ENCODE measurements at places on chromosomes 5 and 9.

DNA sequence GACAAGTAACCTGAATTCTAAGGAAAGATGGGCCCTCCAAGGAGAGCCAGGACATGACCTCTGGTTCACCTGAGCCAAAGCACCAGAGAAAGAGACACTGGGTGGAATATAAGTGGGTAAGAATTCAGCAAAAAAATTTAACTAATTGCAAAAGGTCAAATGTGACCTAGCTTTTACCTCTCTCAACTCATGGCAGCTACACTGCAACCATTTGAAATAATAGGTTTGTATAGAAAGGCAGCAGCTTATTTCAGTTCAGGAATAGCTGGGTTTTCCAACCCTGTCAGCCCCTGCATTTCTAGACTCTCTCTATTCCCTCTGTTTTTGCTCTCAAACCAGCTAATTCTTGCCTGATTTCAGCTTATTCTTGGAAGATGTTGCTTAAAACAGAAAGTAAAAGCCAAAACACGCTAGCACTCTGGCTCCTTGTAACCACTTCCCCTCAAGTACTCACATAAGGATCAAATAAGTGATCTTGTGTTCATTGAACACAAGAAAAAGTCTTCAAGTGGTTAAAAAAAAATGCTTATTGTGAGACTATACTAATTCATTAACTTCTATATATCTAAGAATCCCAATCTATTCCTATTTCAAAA is 101.1 kb upstream of the NR4A3 start:
- DNase-seq = no peak

GRCh38 chr5:78522476-78523260 is 125.9 kb downstream of the LHFPL2 start:
- DNase-seq = no peak

GRCh38 chr9:136048560-136049411 is 46.3 kb downstream of the NACC2 start:
- DNase-seq = no peak

- DNase-seq = no peak
Observed at GRCh38 chr5:67100301-67100700, 96.3 kb downstream of the CD180 start.

- peak; percentile 29 for DNase-seq
Observed at GRCh38 chr9:133023117-133023890, 7.5 kb upstream of the GTF3C5 start.

- DNase-seq = no peak
Observed at GRCh38 chr5:90022711-90023053, 386.9 kb downstream of the CETN3 start.

- no peak for DNase-seq
Observed at GRCh38 chr5:33336891-33337636, 103.7 kb upstream of the TARS1 start.

GRCh38 chr5:90997082-90997481 is 386.0 kb downstream of the ARRDC3 start:
- no peak for DNase-seq

GRCh38 chr5:26538226-26538625 is 500.2 kb downstream of the CDH9 start:
- DNase-seq = no peak

DNA sequence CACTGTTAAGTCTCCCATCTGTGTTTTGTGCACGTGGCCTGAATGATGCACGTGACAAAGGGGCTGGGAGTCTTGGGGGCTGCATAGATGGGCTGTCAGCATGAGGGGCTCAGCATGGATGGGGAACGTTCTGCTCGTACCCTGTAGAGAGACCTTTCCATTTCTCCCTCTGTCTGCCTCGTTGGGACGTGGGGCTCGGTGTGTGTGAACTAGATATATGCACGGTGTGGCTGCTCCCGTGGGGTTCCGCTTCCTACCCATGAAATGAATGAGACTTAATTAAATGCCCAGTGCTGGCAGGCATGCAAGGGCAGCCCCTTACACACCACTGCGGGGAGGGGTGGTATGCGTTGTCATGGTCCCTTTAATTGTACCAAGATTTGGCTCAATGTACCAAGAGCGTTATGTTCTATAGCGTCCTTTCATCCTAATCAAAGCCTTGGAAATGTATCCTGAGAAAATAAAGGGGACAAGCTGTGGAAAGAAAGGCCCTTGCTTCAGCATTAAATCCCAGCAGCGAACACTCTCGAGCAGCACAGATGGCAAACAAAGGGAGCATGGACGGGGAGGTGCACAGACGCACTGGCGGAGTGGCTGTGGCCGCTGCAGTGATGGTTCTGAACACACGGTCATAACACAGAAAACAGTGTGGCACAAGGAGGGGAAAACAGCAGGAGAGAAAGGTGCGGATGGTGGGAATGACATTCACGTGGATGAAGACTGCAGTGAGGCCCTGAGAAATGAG is 66.8 kb downstream of the RASGEF1C start:
- DNase-seq = no peak

GRCh38 chr5:2748179-2748860 is 3.2 kb downstream of the IRX2 start:
- no peak for DNase-seq

DNA sequence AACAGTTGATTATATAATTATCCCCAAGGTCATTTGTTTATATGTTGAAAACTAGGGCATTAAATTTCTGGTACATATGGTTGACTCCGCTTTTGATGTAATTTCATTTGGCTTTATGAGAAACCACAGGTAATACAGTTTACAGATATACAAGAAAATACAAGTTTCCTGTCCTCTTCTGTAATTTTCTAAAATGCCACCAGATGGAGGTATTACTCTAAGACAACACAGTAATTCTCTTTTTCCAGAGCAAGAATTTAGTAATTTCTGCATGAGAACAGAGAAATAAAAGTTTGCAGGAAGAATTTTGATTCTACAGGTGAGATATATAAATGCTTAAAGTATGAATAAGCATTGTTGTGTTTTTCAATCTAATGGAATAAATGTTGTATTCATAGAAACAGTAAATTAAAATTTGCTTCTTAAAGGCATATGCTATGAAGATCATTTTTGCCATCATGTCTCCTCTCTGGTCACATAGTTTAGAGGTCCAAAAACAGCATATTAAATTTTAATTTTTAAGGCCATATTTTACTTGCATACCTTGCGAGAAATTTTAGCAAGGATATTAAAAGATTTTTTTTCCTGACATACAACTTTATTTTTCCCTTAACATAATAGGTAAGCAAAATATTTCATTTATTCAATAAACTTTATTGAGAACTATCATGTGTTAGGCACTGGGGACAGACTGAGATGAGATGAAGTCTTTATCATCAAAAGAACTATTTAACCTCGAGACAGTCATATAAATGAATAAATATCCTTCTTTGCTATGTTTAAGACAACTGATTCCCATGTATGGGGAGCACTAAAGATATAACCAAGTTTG is 22.7 kb downstream of the CHD1 start:
- peak; percentile 6 for DNase-seq

DNA sequence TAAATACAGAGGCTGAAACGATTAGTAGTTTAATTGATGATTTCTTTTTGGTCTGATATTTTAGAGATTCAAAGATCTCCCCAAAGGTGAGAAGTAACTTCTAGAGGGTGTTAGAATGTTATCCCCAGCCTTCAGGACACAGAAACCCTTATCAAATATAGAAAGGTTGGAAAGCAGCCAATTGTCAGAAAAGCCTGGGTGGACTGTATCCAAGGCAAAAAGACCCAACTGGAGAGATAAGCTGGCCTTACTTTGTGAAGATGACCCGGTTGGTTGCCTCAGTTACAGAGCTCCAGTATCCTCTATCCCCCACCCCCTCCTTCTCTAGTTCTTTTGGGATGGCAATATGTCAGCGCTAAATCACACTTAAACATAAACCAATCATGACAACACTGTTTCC is 75.7 kb downstream of the GCNT4 start:
- no peak for DNase-seq

DNA sequence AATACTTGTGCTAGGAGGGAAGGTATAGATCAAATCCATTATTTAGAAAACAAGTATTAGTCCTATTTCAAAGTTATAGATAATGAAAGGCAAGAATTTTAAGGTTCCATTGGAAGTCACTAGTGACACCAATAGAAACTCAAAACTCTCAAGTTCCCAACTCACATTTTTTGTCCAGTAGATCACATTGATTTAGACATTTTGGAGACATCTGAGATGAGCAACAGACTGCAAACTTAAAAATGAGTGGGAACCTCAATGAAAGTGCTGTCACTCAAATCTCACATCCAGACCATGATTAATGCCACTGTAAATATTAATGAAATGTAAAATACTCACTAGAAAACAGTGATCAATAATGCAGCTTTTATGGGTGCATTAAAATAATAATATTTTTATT is 405.0 kb downstream of the ENC1 start:
- no peak for DNase-seq

- DNase-seq = no peak
Observed at GRCh38 chr5:43514025-43514424, 923 bp downstream of the C5orf34 start.

DNA sequence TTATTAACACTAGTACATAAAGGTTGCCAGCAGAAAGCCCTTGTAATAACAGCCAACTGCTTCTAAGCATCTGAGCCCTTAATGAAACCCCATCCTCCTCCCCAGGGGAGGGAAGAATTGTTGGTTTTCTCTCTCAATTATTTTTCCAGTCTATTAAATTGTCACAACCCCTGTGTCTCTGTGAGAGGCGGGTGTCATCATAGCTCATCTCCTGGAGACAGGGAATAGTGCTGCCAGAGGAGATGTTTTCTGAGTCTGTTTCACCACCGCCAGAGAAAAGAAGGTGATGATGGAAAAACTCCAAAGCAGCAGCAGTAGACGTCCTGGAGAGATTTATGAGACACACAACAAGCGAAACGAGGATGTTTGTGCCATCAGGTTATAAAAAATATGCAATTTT is 271.1 kb upstream of the NMUR2 start:
- peak; percentile 23 for DNase-seq

GRCh38 chr9:87862536-87863268 is 20.0 kb upstream of the SPATA31E1 start:
- DNase-seq = no peak

DNA sequence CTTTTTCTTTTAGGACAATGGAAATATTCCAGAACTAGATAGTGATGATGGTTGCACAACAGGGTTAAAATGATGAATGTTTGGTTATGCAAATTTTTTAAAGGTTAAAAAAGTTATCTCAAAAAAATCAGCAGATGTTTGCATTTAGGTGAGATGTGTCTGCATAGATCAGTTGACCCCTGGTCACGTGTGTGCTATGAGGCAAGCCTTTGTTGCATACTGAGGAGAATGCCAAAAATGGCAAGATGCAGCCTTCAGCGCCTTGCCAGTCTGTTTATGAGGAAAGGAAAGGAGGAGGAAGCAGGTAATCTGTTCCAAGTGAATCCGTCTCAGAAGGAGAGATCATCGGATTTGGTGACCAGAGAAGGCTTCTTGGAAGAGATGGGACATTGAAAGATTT is 11.9 kb downstream of the MEGF10 start:
- DNase-seq = no peak

- no peak for DNase-seq
Observed at GRCh38 chr5:93594591-93595419, 11.8 kb downstream of the NR2F1 start.

DNA sequence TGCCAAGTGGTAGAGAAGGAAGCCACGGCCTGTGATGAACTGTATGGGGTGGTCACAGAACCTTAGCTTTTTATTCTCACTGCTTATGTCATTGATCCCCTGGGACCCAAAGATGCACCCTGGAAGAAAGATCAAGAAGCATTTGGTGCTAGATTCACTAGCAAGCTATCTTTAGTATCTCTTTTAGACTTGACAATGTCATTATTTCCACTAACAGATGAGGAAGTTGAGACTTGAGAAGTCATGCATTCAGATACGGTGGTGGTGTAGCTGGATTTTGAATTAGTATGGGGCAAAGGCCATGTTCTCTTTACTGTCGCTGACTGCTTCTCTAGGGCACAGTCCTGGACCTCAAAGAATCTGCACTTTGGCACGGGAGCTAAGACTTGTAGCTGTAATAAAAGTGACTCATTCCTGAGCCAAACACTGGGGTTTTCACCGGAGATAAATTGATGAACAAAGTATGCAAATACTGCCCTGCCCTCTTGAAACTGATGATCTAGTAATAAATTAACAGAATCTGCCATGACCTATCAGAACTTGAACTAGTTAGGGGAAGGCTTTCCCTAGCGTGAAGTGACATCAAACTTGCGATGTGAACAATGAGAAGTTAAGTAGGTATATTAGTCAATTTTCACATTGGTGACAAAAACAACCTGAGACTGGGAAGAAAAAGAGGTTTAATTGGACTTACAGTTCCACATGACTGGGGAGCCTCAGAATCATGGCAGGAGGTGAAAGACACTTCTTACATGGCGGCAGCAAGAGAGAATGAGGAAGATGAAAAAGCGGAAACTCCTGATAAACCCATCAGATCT is 5.4 kb downstream of the GDA start:
- no peak for DNase-seq

DNA sequence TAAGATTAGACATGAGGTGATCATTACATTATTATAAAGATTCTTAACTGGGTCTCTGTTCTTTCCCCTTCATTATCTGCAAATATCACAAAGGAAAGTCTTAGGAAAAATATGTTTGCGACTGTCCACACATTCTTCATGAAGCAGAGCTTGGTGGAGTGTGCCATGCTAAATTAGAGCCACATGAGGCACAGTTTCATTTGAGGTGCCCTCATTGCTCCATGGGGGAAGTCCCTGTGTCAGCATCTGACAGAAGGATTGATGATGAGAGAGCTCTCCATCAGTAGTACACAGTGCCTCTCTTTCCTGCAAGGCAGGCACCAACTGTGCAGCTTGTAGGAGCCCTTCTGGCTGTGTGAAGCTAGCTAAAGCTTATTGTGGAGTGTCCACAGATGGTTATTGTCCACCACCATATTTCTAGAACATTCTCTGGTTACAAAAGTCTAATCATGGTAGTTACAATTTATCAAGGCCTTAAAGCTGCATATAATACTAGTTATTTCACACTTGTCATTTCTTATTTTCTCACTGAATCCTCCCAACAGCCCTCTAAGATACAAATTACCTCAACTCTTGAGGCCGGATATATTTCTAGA is 63.9 kb downstream of the C9orf152 start:
- DNase-seq = no peak

DNA sequence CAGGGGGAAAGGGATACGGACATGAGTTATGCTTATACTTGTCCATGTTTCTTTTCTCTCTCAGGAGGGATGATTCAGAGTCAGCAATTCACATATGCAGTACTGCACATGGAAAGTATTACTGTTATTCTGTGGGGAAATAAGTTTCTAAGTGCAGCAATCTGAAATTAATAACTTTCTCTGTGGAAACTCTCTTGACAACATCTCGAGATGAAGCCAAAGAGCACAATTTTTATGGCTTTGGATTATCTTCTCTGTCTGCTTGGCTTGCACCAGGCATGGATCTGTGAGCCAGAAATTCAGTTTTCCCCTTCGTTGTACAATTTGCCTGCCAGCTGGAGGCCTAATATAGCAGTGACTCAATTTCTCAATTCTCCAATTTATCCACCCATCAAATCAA is 2.5 kb upstream of the NDFIP1 start:
- no peak for DNase-seq
